ENCODE measurements at places on chromosomes 2 and 18.

DNA sequence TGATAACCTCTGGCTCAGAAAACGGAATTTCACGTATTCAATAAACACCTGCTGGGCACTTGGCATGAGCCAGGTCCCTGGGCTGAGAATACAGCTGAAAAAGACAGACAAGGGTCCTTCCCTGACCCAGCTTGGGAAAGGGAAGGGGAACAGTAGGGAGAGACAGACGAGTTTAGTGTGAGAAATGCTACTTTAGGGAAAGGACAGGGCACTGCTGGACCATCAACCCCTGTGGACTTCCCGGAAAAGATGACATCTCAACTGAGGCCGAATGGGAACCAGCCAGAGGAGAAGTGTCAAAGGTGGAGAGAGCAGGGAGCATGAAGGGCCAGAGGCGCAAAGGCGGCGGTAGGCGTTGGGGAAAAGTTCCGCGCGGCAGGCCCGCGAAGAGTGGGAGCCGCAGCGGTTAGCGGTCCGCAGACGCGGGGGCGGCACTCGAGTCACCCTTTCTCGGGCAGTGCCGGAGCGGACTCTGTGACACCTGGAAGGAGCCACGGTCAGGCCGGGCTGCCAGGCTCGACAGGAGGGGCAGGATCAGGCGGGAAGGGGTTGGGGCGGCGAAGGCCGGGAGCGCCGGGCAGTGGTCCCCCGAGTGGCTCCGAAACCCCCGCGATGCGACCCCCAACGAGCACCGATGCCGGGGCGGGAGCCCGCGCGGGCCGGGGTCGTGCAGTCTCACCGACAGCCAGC is 519 bp downstream of the TEX261 start:
- no peak for DNase-seq

DNA sequence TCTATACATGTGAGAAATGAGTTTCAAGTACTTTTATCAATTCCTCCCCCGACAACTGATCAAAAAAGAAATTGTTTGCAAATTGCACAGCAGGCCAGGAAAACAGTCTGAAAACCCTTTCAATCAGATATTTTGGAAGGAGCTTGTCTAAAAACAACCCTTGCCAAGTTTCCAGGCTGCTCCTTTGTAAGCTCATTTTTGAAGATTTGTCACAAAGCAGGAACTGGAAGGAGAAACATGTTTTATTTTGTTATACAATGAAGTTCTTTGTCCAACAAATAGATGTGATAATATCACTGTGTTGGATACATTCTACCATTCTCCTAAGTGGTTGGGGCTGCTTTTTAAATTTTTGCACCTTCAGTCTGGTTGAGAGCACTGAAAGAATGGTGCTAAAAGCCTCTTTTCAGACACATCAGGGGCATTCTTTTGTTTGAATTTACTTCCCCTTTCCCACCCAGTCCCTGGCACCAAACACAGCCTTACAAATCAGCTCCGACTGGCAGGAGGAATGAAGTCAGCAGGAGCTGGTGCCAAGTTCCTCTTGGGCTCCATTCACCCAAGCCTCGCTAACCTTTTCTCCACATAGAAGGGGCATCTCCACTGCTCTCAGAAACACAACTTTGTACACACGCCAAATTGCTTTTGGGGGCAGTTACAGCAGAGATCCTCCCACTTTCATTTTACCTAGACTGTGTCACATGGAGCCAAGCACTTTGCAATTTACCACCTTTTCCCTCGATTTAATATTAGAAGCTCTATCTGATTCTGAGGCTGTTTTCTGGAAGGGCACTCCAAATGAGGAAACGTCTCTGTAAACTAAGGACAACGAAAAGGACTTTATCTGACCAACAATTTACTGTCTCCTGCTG is 88.0 kb downstream of the C1D start:
- DNase-seq, result no peak

DNA sequence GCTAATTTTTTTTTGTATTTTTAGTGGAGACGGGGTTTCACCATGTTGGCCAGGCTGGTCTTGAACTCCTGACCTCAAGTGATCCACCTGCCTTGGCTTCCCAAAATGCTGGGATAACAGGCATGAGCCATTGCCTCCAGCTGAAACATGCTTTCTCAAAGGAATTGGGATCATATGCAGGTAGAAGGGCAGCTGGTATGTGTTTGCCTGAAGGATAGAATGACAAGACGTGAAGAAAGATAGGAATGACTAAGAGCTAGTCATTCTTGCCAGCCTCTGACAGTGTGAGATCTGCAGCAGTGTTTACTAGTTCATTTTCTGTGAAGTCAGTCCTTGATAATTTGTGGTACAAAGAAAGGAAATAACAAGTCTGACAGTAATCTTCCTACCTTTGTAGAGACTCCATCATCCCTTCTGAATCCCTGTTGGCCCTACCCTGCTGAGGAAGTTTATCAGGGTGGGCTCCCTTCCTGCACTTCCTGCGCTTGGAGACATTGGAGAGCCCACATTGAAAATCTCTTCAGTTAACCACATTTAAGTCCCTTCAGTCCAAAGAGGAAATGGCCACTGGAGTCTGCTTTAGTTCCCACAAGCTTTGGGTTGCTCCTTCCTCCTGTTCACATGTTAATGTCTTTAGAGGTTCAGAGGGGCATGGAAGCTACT is 14.7 kb downstream of the CFLAR start:
- DNase-seq, result no peak

DNA sequence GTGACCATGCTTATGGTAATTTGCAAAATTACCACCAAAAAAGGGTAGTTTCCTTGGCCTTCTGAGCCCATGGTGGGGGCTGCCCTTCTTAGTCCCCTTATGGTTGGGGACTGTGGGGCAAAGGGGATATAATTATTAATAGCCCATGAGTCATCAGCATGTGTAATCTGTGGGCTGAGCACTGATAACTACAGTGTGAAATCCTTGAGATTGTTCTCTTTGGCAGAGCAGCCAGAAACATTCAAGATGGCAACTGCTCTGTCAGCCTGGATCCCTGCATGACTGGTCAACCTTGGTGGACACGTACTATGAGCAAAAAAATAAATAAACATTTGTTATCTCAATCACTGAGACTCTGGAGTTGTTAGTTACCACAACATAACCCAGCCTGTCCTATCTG is 61.3 kb downstream of the MGAT4A start:
- no peak for DNase-seq

GRCh38 chr2:188937228-188938220 is 36.6 kb upstream of the COL3A1 start:
- DNase-seq, result no peak

DNA sequence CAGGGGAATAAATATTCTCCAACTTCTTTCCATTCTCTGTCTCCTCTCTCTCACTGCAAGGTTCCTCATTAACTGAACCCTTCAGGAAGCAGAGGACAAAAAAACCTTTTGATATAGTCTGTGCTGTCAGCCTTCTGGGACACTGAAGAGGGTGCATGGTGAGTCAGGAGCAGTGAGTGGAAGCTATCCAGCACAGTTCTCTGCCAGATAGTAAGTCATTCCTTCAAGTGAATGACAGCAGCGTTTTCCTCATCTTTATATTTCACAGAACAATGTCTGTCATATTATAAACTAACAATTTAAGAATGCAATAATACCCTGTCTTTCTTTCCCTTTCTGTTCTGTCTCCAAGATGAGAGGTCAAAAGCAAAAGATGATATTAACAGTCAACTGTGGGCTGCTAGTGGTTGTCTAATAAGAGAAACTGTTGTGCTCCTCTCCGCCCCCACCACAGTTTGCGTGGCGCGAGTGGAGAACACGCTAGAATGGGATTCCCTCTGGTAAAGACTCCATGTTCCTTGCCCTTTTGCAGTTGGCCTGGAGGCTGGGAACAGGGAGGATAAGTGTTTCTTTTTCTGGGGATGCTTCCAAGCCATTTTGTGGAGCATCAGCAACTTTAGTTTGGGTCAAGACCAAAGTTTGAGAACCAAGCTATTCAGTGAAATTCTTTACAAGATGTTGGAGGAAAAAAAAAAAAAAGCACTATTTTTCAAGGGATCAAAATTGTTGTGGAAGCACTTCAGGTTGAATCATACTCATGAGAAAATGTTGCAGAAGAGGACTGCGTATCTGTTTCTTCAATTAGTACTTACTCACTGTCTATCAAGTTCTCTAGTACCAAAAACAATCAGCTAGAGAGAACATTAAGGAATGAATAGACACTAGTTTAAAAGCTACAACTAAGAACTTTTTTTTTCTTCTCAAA is 430.2 kb downstream of the SETBP1 start:
- no peak for DNase-seq

- DNase-seq, result no peak
Observed at GRCh38 chr2:191951832-191952231, 104.9 kb upstream of the CAVIN2 start.

DNA sequence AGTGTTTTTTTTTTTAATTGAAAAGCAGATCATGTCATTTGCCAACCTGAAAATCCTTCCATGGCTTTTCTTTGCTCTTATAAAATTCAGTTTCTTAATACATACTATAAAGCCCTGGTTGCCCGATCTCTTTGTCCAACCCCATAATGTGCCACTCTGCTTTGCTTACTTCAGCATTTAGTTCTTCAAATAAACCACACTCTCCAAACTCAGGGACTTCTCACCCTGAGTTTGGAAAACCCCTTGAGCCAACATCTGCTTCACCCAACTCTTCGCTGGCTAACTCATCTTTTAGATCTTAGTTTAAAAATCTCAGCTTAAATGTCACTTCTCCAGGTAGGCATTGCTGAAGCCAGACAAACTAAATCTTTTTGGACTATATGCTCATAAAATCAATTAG is 1.3 kb upstream of the STAT1 start:
- no peak for DNase-seq

DNA sequence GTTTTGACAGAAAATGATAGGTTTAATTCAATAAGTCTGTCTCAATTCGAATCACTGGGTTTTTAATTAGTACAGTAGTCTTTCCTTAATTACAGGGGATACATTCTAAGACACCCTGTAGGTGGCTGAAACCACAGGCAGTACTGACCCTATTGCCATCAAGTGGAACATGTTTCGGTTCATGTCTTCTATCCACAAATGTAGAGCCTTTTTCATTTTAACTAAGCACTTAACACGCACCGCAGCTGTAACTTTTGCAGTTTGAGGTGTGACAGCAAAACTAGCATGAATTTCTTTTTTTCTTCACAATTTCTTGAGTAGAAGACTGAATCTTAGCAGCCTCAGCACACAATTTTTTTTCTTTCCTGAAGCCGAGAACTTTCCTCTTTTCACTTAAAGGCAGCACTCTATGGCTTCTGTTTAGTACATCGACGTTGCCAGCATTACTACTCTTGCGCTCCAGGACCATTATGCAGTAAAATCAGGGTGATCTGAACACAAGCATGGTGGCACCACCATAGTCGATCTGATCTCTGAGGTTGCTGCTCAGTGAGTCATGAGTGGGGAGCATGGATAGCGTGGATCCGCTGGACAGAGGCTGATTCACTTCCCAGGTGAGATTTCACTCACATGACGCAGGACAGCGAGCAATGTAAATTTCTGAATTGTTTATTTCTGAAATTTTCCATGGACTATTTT is 805.1 kb downstream of the RNF144A start:
- DNase-seq, result no peak

GRCh38 chr2:7844414-7844965 is 837.4 kb upstream of the ID2 start:
- DNase-seq, result no peak

DNA sequence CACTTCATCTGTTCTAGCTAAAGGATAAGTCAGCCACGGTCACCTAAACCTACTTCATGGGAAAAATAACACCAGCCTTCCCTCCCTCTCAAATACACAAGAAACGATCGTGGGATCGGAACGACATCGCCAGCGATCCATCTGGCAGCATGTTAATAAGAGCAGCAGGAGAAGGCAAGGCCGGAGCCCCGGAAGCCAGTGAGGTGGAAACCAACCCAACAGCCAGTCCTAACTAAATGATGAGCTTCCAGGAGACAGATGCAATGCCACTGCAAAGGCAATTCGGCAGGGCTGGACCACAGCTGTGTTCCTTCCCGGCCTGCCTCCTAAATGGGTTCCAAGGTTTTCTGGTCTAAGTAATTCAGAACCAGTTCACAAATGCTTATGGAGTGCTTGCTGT is 117.5 kb downstream of the TMEM163 start:
- DNase-seq, result no peak

DNA sequence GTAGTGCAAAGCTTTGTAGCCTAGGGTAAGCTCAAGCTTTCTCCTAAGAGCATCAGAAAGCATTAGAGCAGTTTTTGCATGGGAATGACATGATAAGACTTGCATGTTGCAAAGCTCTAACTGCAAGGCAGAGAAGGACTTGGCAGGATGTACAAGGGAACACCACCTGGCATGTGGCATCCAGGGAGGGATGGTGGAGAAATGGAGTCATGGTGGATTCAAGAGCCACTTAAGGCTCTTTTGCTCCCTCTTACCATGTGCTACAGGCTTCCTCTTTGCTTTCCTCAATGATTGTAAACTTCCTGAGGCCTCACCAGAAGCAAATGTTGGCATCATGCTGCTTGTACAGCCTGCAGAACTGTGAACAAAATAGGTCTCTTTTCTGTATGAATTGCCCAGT is 266.0 kb downstream of the GLI2 start:
- no peak for DNase-seq

- DNase-seq, result no peak
Observed at GRCh38 chr2:159119652-159120257, 151.3 kb downstream of the TANC1 start.

DNA sequence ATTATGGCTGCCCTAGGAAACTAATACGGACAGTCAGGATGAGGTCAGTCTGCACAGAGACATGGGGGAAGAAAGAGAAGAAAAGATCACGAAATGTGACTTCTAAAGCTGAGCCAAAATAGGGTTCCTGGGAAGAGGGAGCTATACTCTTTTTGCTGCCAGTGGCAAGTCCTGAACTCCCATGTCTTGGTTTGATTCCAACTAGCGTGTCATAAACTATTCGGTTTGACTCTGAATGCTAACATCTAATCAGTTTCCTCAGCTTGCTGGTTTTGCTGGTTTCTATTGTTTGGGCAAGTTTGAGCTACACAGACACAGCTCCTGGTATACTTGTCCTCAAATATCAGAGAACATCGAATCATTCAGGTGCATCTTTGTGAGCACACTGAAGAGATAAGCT is 80.5 kb upstream of the CYP1B1 start:
- DNase-seq, result no peak

GRCh38 chr2:160429248-160430000 is 64.2 kb downstream of the RBMS1 start:
- no peak for DNase-seq

GRCh38 chr18:80000877-80001276 is 12.5 kb upstream of the TXNL4A start:
- DNase-seq, result no peak

DNA sequence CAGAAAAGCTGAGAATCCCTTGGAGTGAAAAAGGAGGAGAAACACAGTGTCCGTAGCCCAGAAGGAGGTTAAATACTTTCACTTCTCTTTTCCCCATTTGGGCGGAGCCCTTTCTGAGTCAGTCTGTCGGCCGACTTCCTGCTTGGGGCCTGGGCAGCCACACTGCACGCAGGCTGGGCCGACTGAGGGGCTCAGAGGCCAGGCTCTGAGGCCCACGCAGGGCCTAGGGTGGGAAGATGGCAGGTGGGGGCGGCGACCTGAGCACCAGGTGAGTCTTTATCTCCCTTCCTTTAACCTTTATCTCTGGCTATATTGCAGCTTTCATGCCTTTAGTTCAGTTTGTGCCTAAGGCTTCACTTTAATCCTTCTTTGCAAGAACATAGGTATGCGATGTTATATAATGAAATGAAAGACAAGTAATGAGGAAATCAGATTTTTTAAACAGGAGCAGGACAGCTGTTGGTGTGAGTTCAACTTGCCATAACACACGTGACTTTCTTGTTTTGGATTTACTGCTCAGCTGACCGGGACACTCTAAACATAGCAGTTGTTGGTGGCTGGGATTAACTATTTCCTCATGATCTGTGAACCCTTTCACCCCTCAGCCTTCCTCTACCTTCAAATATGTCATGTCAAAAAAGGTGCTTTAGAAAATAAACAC is at the start of gene SP100:
Gene SP100, plus strand, starts transcription at position 141 of the 661 bp plus-strand sequence. Its CDS starts 96 bp downstream, at position 237.
- DNase-seq, result peak; percentile 54
